Adrenal gland (tissue), 19 donors: ENCODE measurements at places on chromosomes 6 and 20. TPM values are rescaled to one million over a fixed set of nuclear protein-coding genes. Genes with fewer than 3 reads are reported as not detected.

TMEM217 gene
- total RNA-seq = not detected

SLC17A9 gene
- total RNA-seq = 0.24 TPM

RALGAPA2 gene
- total RNA-seq = 25.1 TPM

MRPS10 gene
- total RNA-seq = 29.6 TPM

CNR1 gene
- 2.6 TPM for total RNA-seq

JAG1 gene
- 15.7 TPM for total RNA-seq

SMPD2 gene
- 17.3 TPM for total RNA-seq

MUCL3 gene
- not detected for total RNA-seq

EPPIN gene
- not detected for total RNA-seq

PHF3 gene
- total RNA-seq = 41.3 TPM

DNA sequence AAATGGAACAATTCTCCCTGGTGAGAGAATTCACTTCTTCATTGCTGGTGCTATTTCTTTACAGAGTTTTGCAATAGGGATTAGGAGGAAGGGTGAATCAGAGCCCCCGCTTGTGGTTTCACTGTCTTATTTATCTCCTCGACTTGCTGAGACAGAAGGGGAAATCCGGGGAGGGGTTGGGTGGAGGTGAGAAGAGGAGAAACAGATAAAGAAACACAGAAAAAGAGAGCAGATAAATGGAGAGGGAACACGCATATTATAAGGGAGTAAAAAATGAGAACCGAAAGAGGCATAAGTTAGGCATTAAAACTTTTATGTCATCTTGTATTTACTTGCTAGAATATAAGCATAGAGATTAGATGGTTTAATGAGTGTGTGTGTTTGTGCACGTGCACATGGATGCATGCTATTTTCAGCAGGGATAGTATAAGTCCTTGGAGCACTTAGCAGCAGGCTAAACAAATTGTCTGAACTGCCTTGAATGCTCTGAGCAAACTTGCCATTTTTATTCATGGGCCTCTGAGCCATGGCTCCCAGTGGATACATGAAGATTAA is 105.0 kb downstream of the OLIG3 start:
- no peaks in the 10 kb centered on the region for H3K27me3 ChIP-seq
- DNase-seq = peak; percentile 18
- H3K4me1 ChIP-seq = no peaks in the 10 kb centered on the region
- H3K4me3 ChIP-seq = no peak overlapping the region
- H3K36me3 ChIP-seq = no peaks in the 10 kb centered on the region

DNA sequence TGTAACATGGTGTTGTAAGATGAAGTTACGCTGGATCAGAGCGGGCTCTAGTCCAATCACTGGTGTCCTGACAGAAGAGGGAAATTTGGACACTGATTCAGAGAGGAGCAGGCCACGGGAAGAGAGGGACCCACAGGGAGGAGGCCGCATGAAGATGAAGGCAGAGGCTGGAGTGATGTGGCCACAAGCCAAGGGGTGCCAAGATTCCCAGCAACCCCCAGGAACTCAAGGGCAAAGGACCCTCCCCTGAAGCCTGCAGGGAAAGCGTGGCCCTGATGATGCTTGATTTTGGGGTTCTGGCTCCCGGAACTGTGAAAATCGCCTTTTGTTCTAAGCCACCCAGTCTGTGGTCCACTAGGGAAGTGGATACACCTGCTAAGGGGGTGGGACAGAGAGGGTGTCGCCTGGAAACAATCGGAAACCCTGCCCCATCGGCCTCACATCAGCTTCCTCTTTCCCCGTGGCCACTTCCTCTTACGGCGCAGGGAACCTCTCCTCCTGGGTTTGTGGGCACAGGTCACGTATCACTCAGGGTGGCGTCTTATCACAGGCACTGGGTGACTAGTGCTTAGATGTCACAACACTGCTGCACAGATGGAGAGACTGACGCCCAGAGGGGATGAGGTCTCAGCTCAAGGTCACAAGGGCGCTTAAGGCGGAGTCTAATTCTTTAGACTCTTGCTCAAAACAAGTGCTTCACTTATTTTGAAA is 58.0 kb downstream of the SULF2 start:
- H3K4me3 ChIP-seq = no peak overlapping the region
- no peaks in the 10 kb centered on the region for H3K4me1 ChIP-seq
- no peaks in the 10 kb centered on the region for H3K36me3 ChIP-seq
- no peaks in the 10 kb centered on the region for H3K27me3 ChIP-seq
- H3K27ac ChIP-seq = no peak overlapping the region

- no peaks in the 10 kb centered on the region for H3K36me3 ChIP-seq
- no peak overlapping the region for H3K27ac ChIP-seq
- no peaks in the 10 kb centered on the region for H3K27me3 ChIP-seq
- H3K4me3 ChIP-seq = no peak overlapping the region
These were observed 85.6 kb downstream of the ANKRD6 start for GRCh38 chr6:89518352-89519055.

GRCh38 chr6:107314531-107314939 is 144.8 kb downstream of the PDSS2 start:
- peak overlapping the region; percentile 24 for H3K4me3 ChIP-seq
- H3K27me3 ChIP-seq = no peaks in the 10 kb centered on the region
- no peaks in the 10 kb centered on the region for H3K36me3 ChIP-seq
- DNase-seq = no peak
- H3K27ac ChIP-seq = peak overlapping the region; percentile 29

DNA sequence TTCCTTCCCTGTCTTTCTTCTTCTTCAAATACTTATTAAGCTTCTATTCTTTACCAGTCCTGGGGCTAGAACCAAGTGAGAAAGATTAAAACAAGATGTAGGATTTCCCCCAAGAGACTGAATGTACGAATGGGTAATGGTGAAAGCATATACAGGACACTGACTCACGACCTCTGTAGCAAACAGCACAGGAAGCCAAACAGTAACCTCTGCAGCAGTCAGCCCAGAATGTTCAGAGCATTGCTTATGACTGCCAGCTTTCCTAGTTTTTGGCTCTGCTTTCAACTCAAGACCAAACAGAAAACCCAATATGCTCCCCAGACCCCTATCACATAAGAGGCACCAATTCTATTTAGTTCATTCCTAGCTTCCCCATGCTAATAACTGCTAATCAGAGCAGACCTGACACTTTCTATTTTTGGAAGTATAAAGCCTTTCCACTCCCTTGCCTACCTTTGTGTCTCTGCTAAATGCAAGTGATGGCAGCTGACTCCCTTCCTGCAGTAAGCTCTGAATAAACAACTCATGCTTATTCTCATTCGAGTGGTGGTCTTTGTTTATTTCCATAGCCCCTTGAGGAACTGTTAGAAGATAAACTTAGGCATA is 690.6 kb downstream of the EPM2A start:
- H3K4me3 ChIP-seq = no peak overlapping the region
- no peak overlapping the region for H3K27ac ChIP-seq
- H3K4me1 ChIP-seq = no peaks in the 10 kb centered on the region
- no peak for DNase-seq
- no peaks in the 10 kb centered on the region for H3K27me3 ChIP-seq
- no peaks in the 10 kb centered on the region for H3K36me3 ChIP-seq

- no peaks in the 10 kb centered on the region for H3K27me3 ChIP-seq
- H3K4me3 ChIP-seq = no peak overlapping the region
- no peaks in the 10 kb centered on the region for H3K36me3 ChIP-seq
- H3K4me1 ChIP-seq = no peaks in the 10 kb centered on the region
- no peak overlapping the region for H3K27ac ChIP-seq
- DNase-seq = no peak
These were observed 123.2 kb downstream of the GPX5 start for GRCh38 chr6:28648878-28649375.

DNA sequence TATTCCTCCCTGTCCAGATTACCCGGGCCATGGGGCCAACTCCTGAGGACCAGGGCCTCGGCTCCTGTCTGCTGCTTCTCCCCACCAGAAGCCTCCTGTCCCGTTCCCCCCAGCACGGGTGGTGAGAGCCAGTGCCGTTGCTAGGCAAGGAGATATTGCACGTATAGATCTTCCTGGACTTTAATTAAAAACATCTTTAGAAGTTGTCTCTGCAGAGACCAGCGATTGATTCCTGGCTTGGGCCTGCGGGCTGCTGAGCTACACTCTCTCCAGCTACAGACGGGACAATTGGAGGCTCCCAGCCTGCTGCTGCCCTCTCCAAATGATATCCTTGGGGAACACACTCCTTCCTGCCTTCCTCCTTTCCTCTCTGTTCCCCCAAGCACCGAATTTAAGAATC is 74.6 kb downstream of the CDH22 start:
- H3K27ac ChIP-seq = no peak overlapping the region
- H3K4me1 ChIP-seq = no peaks in the 10 kb centered on the region
- no peaks in the 10 kb centered on the region for H3K27me3 ChIP-seq
- H3K4me3 ChIP-seq = no peak overlapping the region

DNA sequence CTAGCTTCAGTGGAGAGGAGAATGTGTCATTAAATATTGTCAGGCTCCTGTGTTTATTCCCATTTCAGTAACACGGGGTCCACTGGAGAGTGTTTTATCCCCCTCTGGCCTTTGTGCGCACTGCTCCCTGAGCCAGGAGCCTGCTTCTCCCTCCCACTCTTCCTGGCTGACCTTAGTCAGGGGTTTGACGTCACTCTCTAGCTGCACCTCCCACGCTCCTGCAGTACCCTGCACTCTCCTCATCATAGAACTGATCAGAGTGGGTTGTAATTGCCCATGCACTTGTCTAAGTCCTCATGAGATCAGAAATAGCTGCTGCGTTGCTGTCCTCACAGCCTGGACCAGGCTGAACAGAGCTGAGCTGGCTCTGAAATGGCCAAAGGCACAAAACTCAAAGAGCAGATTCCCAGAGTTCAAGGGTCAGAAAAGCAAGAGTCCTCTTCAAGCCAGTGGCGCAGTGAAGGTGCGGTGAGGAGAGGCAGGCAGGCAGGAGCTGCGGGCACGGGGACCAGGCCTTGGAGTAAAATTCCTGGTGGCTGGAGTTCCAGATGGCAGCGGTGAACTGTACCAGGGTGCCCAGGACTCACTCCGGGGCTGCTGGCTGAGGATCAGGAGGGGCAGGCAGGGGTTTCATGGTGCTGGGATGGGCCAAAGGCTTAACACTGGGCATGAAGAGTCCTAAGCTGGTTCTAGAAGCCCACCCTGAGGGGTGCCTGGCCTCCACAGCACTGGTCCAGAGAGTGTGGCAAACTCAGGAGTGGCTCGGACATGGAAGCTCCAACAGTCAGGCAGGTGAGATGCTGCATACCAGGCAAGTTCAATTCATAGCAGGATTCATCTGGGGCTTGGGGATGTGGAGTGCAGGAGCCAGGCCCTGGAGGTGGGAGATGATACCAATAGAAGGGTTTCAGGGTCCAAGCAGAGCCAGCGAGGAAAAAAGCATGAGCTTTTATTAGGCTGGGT is 170.9 kb downstream of the SCP2D1 start:
- no peaks in the 10 kb centered on the region for H3K4me1 ChIP-seq
- H3K4me3 ChIP-seq = no peak overlapping the region
- H3K27me3 ChIP-seq = no peaks in the 10 kb centered on the region
- H3K36me3 ChIP-seq = no peaks in the 10 kb centered on the region
- DNase-seq = no peak

GRCh38 chr20:63102721-63103375 is 96.1 kb upstream of the BHLHE23 start:
- no peaks in the 10 kb centered on the region for H3K4me1 ChIP-seq
- H3K27ac ChIP-seq = no peak overlapping the region
- H3K27me3 ChIP-seq = no peaks in the 10 kb centered on the region
- H3K36me3 ChIP-seq = no peaks in the 10 kb centered on the region

- H3K27me3 ChIP-seq = no peaks in the 10 kb centered on the region
- H3K4me1 ChIP-seq = no peaks in the 10 kb centered on the region
- H3K27ac ChIP-seq = no peak overlapping the region
- DNase-seq = no peak
- no peaks in the 10 kb centered on the region for H3K36me3 ChIP-seq
These were observed 55.2 kb upstream of the PREP start for GRCh38 chr6:105458084-105458483.

DNA sequence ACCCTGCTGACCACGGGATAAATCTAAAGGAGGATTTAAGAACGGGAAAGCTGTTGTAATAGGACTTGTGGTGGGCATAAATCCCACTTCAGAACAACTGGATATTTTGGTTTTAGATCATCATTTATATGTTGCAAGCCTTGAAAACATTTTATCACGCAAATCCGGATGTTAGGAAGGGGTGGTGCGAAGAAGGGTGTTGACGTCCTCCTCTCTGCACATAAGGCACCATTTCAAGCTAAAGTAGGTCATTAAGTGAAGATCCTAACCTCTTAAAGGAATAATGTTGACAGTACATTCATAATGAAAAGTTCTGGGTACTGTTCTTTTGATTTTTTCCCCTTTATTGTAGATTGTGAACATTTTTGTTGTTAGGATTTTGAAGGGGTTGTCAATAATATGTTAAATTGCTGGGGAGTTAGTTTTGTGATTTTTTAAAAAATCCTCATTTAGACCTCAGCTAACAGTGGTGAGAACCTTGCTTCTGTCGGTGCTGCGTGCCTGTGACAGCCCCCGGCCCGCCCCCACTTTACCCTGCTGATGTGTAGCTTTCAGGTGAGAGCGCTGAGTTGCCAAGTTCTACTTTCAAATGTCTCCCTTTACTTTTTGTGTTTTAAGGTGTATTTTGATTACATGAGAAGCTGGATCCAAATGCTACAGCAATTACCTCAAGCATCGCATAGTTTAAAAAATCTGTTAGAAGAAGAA is 88.8 kb downstream of the MAP3K4 start:
- no peak overlapping the region for H3K27ac ChIP-seq
- H3K4me3 ChIP-seq = no peak overlapping the region
- H3K36me3 ChIP-seq = peaks cover 45% of the 10 kb centered on the region

- DNase-seq = no peak
- no peaks in the 10 kb centered on the region for H3K36me3 ChIP-seq
- no peaks in the 10 kb centered on the region for H3K4me1 ChIP-seq
- H3K27ac ChIP-seq = no peak overlapping the region
- no peak overlapping the region for H3K4me3 ChIP-seq
These were observed 289.2 kb upstream of the RNF24 start for GRCh38 chr20:4304601-4305000.
